ENCODE measurements at places on chromosomes 6 and 20.

DNA sequence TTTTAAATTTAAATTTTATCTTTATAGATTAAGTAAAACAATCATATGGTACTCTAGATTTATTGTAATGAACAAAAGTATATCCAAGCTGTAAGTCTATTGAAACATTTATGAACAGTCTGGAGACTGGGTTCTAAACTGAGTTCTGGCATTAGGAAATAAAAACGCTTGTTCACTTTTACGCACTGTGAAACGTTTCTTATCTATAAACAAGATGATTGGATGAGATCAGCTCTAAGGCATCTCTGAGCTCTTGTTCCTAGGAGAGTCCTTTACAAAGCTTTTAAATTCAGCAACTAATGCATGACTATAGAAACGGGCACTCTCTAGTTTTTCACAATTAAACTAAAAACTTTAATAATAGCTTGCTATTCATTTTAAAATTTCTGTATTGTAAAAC lies 6.8 kb downstream of the HUS1B start:
- no peak for DNase-seq

GRCh38 chr20:36862857-36863668 lies 12.9 kb upstream of the TLDC2 start:
- DNase-seq = no peak

DNA sequence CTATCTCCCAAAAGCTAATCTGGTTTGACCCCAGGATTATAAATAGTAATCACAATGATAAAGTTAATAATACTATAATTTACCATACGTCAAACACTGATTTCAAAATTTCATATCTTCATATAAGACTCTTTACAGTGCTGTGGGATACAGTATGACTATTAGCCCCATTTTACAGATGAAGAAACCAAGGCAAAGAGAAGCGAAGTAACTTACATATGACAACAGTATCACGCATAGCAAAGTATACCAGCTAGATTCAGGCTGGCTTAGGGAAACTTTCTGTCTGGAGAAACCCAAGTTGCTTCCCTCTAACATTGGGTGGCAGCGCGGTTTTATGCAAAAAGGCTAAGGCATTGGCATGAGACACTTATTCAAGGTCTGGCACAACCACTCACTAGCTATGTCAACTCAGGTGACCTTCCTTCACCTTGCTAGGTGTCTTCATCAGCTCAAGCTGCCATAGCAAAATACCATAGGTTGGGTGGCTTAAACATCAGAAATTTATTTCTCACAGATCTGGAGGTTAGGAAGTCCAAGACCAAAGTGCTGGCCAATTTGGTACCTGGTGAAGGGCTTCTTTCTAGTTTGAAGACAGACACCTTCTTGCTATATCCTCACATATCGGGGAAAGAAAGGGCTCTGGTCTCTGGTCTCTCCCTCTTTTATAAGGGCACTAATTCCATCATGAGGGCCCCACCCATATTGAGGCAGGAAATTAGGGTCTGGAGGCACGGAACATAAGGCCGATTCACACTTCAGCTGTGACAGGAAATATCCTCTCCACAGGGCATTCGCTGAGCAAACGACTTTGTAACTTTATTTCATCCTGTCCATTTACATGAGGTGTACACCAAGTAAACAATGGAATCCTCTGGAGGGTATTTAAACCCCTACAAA lies 22.4 kb upstream of the UTRN start:
- no peak for DNase-seq

DNA sequence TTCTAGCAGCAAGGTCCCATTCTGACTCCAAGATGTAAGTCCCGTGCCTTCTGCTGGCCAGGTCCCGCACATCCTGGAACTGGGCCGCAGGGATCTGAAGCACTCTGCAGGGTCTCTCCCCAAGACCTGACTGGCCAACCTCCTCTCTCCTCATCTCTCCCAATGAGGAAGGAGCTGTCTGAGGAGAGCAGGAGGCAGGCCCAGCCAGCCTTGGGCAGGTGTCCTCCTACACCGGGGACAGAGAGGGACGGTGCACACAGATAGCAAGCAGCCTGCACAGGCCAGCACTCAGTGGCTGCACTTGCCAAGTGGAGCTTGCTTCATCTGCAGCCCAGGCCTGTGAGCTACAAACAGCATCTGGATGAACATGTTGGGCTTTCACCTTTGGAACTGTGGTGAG lies 76.8 kb upstream of the CD93 start:
- no peak for DNase-seq

DNA sequence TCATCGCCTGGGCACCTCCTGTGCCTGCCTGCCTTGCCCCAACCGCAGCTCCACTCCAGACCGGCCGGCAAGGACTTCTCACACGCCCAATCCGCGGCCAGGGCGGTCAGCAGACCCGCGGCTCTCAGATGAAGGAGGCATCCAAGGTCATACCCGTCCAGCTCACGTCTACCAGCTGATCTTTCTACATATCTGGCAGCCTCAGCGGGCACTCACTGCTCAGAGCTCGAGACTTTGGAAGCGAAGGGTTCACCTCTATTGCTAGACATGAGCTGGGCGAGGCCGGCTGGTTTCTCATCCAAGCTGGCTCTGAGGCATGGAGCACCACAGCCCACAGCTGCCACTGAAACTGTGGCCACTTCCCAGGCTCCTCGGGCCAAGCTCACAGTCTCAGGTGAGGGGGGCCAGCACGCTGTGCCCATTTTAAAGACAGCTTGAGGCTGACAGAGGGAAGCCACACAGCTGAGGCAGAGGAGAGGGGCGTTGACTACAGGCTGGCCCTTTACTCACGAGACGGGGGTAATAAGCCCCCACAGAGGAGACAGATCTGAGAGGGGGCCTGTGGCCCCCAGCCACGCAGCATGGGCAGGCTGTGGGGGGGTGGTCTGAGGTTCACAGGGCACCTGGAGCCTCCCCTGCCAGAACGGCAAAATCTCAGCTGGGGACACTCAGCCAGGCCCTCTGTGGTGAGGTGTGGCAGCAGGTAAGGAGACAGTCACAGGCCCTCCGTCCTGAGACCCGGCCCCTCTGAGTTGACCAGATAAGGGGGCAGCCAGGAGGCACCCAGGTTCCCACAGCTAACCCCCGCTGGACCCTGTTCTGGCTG lies 2.0 kb downstream of the LAMA5 start:
- no peak for DNase-seq

- no peak for DNase-seq
Measured at GRCh38 chr6:62236784-62237183, 49.2 kb downstream of the KHDRBS2 start.

GRCh38 chr6:168611691-168612090 lies 170.7 kb downstream of the SMOC2 start:
- DNase-seq = no peak

DNA sequence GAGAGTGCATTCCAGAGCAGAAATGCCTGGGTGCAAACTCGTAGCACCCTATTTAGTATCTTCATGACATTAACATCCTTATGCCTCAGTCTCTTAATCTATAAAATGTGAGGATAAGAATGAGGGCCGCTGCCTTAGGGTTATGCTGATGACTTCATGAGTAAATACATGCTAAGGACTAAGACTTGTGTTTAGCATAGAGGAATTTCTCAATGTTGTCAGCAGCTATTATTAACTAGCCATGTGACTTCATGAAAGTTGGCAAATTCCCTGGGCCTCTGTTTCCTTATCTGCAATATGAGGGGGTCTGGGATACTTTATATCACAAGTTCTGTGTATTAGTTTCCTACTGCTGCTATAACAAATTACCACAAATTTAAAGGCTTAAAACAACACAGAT lies 108.1 kb upstream of the RIPOR2 start:
- DNase-seq = no peak

GRCh38 chr6:34792605-34793500 lies 970 bp downstream of the BLTP3A start:
- DNase-seq = peak; percentile 30

- DNase-seq = no peak
Measured at GRCh38 chr20:13870170-13870748, 85.4 kb downstream of the NDUFAF5 start.

DNA sequence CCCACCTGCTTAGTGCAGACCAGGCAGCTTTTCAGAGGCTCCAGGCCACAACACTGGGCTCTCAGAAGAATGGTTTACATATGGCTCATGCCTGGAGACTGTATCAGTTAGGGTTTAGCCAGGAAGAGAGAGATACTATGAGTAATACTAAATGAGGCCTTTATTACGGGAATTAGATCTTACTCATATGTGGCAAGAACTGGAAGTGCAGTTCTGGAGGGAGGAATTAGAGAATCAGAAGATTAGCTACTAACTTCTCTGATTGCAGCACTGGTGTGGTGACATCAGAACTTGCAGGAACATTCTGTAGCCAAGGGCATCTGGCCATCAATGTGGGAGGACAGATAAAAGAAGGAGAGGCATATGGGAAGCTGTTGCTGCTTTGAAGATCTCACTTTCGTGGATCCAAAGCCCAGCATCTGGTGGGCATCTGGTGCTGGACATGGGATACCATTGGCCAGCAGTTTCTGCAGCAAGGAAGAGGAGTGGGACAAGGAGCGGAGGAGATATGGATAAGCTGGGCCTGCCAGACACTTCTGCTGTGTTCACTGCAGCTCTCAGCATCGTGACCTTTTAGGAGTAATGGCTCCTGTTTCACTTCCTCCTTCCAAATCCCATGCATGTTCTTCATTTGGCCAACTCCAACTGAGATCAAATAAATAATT lies 248.5 kb downstream of the BTBD3 start:
- DNase-seq = no peak

- peak; percentile 58 for DNase-seq
Measured at GRCh38 chr6:118551063-118552053, 3.3 kb downstream of the PLN start.

DNA sequence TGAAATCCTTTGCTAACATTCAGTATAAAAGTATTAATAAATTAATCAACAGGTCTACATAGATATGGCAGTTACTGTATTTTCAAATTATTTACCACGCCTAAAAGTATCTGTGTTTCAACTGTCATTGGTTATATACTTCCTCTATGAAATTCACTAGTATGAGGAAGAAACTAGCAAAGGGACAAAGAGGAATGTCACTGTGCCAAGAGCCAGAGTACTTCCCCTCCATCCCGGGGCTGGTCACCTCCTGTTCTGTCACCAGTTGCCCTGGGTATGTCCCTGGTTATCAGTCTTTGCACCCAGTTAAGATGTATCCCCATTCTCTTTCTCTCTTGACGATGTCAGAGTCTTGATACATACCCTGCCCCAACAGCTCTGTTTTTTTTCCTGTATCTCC lies 476.8 kb upstream of the SOX4 start:
- no peak for DNase-seq

GRCh38 chr6:107612762-107613415 lies 123.0 kb downstream of the SOBP start:
- no peak for DNase-seq

GRCh38 chr6:15523679-15524630 lies 138.9 kb downstream of the DTNBP1 start:
- no peak for DNase-seq

- DNase-seq = no peak
Measured at GRCh38 chr6:8087870-8088754, 14.2 kb downstream of the EEF1E1 start.

GRCh38 chr6:55826941-55827340 lies 48.4 kb downstream of the BMP5 start:
- DNase-seq = no peak

- no peak for DNase-seq
Measured at GRCh38 chr6:169452117-169452868, 198.6 kb upstream of the THBS2 start.

- no peak for DNase-seq
Measured at GRCh38 chr6:47106721-47107197, 64.6 kb upstream of the ADGRF1 start.

GRCh38 chr20:51688600-51689244 lies 79.5 kb downstream of the ATP9A start:
- no peak for DNase-seq

- no peak for DNase-seq
Measured at GRCh38 chr6:38847497-38847896, 132.4 kb downstream of the DNAH8 start.

DNA sequence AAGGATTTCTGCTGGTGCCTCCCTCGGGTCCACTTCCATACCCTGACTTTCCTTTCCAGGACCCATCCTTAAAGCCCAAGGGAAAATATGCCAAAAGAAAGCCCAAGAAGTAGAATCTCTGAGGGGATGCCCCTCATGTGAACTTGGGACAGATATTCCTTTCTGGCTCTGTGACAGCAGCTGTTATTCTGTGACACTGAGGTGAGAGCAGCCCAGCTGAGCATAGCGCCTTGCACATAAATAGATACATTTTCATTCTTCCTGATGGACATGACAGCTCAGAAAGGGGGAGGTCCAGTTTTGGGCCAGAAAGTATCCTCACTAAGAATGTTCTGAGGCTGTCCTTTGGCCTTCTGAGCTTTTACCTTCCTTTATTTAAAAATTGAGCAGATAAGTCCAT lies 353.2 kb downstream of the SAMD5 start:
- DNase-seq = no peak

DNA sequence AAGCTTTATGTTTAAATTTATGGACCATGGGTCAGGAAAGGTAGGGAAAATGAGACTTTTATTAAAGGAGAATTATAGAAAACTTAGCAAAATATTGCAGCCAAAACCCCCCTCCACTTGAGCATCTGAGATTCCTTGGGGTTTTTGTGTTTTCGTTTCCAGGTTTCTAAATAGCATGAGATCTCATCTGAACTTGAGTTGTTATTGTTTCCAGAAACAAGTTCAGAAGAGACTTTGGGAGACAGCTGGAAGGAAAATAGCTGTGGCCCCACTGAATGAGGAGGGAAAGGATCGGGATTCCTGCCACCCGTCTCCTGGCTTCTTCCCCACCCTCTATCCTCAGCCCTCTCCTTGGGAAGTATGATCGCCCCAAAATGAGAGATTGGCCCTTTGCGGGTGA lies 75.5 kb downstream of the TBC1D7 start:
- DNase-seq = no peak

DNA sequence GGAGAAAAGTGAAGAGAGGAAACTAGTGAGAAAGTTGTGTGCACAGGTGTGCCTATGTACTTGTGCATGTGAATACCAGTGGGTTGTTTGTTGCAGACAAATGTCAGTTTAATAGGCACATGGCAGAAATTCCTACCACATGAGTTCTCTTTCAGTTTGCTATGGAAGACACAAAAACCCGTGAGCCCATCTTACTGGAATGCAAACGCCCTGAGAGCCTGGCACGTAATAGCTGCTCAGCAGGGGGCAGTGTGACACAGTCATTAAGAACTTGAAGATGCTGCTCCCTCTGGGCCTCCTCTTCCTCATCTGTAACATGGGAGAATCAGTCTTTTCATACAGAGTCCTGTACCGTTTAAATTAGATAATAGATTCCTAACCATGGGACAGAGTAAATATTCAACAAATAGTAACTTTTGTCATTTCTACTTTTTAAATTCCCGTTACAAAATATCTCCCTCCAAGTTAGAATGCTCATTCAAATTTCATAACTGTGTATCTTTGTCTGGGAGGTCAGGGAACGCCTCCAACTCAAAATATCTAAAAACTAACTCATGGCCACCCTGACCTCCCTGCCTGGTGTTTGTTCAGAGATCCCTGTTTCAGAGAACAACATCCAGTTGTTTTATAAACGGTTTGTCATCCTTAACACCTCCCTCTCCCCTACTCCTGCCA lies 802.9 kb downstream of the MAFB start:
- DNase-seq = peak; percentile 62

Measured in ACHN (cell line).